ENCODE measurements at places on chromosomes 12 and 14.

GRCh38 chr14:53896726-53897125 is 59.9 kb downstream of the BMP4 start:
- no peak for DNase-seq

GRCh38 chr14:44396226-44396625 is 110.9 kb downstream of the FSCB start:
- DNase-seq, result no peak

GRCh38 chr12:120229487-120230325 is 28.8 kb upstream of the RPLP0 start:
- DNase-seq, result no peak

DNA sequence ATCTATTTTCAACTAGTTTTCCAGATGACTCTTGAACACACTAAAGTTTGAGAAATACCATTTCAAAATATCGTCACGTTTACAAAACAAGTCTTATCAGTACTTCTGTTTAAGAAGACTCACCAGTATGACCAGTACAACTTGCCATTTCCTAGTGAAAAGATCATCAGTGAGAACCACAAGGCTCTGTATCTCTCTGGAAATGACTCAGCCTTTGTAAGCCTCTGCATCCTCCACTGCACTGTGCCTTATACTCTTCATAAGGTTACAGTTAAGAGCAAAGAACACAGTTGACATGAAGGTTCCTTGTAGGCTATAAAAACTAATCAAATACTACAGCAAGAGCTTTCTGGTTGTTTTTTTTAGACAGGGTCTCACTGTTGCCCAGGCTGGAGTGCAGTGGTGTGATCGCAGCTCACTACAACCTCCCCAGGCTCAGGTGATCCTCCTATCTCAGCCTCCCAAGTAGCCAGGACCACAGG is 5.7 kb upstream of the VTI1B start:
- DNase-seq, result no peak

GRCh38 chr12:107131832-107132616 is 38.7 kb upstream of the CRY1 start:
- DNase-seq, result peak; percentile 5

DNA sequence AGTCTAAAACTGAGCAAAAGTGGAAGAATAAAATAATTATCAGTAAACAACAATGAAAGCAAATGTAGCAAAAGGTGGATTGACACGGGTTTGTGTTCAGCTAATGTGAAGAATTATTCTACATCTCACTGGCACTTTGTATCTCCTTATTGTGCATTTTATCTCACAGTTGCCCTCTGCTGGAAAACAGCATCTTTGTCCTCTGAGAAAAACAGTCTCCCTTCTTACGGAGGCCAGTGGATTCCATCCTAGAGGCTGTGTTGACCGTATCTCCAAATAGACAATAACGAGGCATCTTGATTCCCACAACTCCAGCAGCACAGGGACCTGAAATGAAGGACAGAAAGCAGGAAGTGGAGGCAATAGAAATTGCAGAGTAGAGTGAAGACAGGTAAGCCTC is 51.3 kb upstream of the PLBD1 start:
- no peak for DNase-seq

DNA sequence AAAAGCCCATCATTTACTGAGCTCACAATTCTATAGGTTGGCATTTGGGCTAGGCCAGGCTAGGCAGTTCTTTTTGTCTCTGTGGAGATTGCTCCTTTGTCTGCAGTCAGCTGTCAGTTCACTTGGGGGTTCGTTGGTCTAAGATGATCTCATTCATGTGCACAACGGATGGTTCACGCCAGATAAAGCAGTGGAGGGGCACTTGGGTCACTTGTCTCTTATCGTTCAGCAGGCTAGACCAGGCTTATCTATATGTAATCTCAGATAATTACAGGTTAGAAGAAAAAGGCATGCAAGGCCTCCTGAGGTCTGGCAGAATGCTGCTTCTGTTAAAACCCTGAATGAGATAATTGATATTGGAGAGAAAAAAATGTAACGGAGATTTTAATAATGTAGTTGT is 119.0 kb upstream of the ATP2B1 start:
- DNase-seq, result no peak

GRCh38 chr14:20035938-20036337 is at the start of gene OR4K13:
Gene OR4K13, minus strand, starts transcription at chr14:20036038. Its CDS starts 1,280 bp downstream, at chr14:20034758.
- no peak for DNase-seq

- no peak for DNase-seq
Measured at GRCh38 chr12:1848745-1849144, 28.4 kb downstream of the LRTM2 start.

DNA sequence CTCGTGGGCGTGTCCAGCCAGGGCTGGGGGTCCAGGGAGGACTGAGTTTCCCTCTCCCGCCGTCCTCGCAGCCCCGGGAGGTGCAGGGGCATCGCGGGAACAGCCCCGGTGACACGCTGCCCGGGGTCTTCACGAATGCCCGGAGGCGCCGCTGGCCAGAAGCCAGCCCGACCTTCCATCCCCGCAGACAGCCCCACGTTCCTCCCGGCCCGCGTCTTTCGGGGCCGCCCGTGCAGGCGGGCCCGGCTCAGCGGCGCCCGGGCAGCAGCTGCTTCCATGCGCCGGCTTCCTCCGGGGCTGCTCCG is 827 bp upstream of the TEDC1 start:
- DNase-seq, result no peak

GRCh38 chr12:27180906-27181505 is 63.1 kb upstream of the STK38L start:
- no peak for DNase-seq

GRCh38 chr14:87111126-87111525 is 881.9 kb downstream of the GALC start:
- no peak for DNase-seq

DNA sequence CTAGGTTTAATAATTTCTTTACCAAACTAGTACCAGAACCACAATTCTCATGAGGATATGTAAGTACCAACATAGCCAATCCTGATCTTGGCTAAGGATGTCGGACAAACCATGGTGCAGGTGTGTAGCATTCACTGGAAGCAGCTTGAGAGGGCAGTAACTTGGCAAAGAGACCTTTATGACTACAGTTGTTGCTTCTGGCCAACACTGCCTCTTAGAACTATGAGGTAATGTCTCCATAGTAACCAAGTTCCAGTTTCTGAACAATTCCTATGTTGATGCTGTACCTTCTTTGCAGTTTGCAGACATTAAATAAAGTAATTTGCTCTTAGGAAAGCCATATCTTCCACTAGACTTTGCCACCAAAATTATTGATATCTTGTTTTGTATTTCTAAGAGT is at the start of gene LMNTD1:
Gene LMNTD1 (minus strand): TSS at position 186 of the 400 bp plus-strand sequence. CDS start 324 bp downstream, outside the sequence.
- no peak for DNase-seq

GRCh38 chr14:37901978-37902377 is 305.7 kb upstream of the SSTR1 start:
- DNase-seq, result no peak

DNA sequence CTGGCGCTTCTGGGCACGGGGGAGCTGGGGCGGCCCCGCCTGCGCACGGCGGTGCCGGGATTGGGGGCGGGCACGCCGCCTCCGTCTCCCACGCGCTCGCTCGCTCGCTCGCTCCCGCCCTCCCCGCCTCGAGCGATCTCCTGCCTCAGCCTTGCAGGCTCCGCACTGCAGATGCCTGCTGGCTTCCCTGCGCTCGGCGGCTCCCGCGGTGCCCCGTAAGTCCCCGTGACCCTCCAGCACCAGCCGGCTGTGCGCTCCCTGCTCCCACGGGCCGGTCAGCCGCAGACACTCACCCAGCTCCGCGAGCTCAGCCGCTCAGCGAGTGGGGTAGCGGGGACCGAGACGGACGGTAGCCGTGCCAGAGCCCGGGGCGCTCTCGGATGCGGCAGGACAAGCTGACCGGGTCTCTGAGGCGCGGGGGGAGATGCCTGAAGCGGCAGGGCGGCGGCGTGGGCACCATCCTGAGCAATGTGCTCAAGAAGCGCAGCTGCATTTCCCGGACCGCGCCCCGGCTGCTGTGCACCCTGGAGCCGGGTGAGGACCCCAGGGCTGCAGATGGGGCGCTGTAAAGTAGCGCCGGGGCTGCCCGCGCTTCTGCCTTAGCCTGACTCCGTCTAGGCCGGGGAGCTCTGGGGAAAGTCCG is at the start of gene TBC1D30:
Gene TBC1D30 (plus strand): TSS at position 148 of the 643 bp plus-strand sequence. CDS start 233 bp downstream, at position 381.
- no peak for DNase-seq

- DNase-seq, result no peak
Measured at GRCh38 chr12:116640281-116640680, 81.1 kb downstream of the MAP1LC3B2 start.

DNA sequence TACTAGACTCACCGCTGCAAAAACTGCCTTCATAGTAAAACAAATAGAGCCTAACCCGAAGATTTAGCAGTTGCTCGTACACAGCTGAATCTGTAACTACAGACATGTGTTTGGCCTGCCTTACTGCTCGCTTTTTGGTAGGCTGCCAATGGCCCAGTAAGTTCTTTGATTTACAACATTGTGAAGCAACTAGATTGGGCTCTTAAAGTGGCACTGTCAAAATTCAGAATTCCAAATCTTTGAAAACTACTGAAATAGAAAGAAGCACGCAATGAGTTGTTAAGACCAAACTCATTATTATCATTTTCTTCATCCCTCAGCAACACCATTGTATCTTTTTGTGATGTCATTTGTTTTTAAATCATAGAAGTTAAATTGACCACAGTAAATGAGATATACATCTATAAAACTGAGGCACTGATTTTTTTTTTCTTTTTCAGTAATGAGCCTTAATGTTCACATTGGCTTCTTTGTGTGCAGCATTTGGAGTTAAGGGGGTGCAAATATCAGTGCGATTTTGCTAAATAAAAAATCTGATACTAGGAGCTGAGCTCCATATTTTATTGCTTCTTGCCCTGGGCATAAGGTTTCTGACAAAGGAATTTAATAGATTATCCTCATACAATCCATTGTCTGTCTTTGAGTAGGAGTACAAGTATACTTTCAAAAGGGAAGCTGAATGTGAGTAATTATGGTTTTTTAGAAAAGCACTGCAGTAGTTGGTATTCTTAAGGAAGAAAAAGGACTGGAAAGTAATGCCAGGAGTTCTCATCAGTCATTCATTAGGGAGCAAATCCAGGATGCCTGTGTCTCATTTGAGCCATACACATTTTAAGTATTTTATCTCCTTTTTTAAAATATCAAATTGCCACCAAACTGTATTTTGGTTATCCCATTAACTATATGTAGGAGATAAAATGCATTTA is 138.5 kb downstream of the KICS2 start:
- DNase-seq, result no peak

GRCh38 chr12:53067993-53068770 is 11.0 kb downstream of the SPRYD3 start:
- no peak for DNase-seq

- DNase-seq, result no peak
Measured at GRCh38 chr12:12099102-12099501, 28.4 kb downstream of the BCL2L14 start.

GRCh38 chr14:76867516-76868453 is 41.6 kb downstream of the LRRC74A start:
- DNase-seq, result peak; percentile 38

GRCh38 chr12:65323070-65323469 is 44.6 kb downstream of the MSRB3 start:
- DNase-seq, result no peak

DNA sequence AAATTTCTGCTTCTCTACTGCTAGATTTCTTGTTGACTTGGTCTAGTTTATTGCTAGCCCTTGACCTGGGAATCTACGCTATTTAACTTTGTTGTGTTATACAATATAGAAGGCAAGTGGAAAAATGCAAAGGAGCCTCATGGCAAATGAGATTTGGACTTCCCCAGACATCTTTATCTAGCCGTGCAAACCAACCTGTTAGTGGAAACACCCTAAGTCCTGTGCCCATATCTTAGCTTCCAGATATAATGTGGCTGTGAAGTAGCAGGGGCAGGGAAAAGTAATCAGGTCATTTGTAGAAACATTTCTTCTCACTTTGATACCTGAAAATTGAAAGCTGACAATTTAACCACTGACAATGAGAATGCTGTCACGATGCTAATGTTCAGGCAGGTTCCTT is 90.7 kb upstream of the ATP2B1 start:
- DNase-seq, result no peak

DNA sequence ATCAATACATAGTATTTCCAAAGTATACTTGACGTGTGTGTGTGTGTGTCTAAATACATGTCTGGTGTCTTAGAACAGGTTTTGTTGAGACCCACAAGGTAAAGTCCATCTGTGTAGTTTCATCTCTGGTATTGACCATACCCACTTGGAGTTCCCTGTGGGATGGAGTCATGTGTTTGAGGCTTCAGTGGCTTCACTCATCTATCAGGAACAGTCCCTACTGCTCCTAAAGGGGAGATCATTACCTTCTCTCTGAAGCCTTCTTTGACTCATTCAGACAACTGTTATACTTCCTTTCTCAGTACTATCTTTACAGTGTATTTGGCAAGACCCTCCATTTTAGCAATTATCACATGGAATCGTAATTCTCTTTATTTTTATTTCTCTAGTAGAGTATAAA is 14.2 kb downstream of the RAB21 start:
- DNase-seq, result no peak

DNA sequence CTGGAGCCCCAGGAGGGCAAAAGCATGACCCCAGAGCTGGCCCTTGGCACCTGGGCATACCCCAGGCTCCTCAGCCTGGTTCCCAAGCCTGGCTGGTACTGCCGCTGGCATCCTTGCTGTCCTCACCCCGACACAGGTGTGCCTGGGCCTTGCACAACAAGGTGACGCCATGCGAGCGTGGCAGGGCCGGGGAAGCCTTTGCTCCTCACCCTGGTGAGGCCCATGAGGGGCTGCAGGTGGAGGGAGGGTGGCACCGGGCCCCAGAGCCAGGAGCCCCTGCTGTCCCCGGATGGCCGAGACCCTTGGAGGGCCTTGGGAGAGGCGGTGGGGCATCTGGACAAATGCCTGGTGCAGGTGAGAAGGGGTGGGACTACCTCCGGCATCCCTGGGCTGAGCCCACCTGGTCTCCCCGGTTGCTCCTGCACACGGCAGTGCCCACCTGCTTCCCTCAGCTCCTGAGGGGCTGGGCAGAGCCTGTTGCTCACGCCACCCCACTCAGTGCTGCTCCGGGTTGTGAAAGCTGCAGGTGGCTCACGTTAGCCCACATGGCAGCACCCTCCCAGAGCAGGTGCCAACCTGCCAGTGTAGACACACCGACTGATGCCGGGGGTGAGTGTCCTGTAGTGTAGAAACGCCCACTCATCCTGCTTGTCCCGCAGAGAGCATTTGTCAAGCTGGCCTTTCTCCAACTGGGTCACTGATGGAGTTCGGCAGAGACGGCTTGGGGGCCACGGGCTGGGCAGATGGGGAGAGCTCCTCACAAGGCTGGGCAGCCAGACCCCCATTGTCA is 24.6 kb upstream of the KIF26A start:
- no peak for DNase-seq

DNA sequence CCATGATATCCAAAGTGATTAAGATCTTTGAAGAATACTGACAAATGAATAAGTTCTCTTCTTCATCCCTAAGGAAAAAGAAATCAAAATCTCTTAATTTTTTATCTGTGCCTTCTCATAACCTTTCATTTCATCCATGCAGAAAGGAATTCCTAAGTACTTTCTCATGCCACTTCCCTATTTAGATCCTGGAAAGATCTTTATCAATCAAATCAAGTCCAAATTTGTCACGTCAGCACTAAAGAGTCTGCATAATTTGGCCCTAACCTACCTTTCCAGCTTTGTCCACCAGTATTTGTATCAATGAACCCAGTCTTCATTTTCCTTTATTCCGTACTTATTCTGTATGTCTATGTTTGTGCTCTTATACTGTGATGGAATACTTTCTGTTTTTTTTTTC is 41.2 kb downstream of the VEZT start:
- DNase-seq, result no peak

Data from activated gamma-delta T cell treated with Interleukin-2 at 50 U/mL for 16 hours (primary cell).